MM.1S (cell line): ENCODE measurements at places on chromosomes 11 and 22.
A peak's percentile ranks its signal among the peaks of the same experiment; 100 is the strongest.

GRCh38 chr11:19441752-19442553 is 201.2 kb upstream of the E2F8 start:
- peak; percentile 75 for DNase-seq
- H3K27ac ChIP-seq = peak overlapping the region; percentile 84
- no peak overlapping the region for H3K4me3 ChIP-seq
- no peaks in the 10 kb centered on the region for H3K36me3 ChIP-seq
- peaks cover 77% of the 10 kb centered on the region for H3K4me1 ChIP-seq

DNA sequence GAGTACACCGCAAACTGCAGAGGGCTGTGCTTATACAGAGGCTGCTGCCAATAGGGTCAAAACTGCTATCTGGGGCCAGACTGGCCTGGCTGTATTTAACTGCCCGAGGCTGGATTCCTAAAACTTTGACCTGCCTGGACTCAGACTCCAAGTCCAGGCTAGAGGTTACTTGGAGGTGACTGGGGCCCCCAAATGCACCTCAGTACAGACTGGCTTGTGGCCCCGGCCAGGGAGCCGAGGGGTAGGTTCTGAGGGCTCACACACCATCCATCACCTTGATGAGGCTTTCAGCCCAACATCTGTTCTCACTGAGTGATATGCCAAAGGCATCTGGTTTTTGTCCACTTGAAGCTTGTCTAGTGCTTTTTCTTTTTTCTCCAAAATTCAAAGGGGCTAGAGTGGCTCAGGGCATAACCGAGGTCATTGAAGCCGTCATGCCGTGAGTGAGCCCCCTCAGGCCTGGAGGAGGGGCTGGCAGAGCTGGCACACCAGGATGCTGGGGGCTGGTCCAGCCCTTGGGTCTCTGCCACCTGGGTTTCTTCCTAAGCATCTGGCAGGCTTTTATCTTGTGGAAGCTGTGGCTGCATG is 52.4 kb upstream of the TTLL12 start:
- no peak overlapping the region for H3K27ac ChIP-seq
- H3K27me3 ChIP-seq = no peaks in the 10 kb centered on the region; the same call in 1 of the 2 replicates
- DNase-seq = no peak
- no peaks in the 10 kb centered on the region for H3K36me3 ChIP-seq
- no peak overlapping the region for H3K4me3 ChIP-seq

GRCh38 chr11:2570841-2571597 is 126.2 kb downstream of the KCNQ1 start:
- peaks cover 7% of the 10 kb centered on the region; the same call in 1 of the 2 replicates for H3K4me1 ChIP-seq
- H3K36me3 ChIP-seq = no peaks in the 10 kb centered on the region
- DNase-seq = no peak
- no peak overlapping the region for H3K4me3 ChIP-seq
- H3K27ac ChIP-seq = no peak overlapping the region
- H3K27me3 ChIP-seq = no peaks in the 10 kb centered on the region

DNA sequence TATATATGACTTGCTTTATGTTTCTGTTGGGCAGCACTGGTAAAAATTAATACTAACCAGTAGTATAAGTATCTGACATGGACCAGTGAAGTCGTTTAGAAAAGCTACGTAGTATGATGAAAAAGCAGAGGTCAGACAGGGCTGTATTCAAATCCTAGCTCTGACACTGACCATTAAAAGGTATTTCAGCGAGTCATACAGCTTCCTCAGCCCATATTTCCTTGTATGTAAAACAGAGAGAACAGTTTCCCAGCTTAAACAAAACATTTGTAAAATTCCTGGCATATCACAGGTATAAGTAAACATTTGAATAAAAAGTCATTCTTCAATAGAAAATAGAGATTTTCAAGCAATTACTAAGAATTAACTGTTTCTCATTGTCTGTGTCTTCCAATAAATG is 4.2 kb downstream of the NOX4 start:
- no peak for DNase-seq
- H3K4me1 ChIP-seq = no peaks in the 10 kb centered on the region
- no peak overlapping the region for H3K4me3 ChIP-seq

GRCh38 chr11:118154641-118155040 is 2.0 kb upstream of the SCN4B start:
- H3K36me3 ChIP-seq = no peaks in the 10 kb centered on the region
- H3K27ac ChIP-seq = no peak overlapping the region
- no peaks in the 10 kb centered on the region for H3K4me1 ChIP-seq
- no peak for DNase-seq
- H3K4me3 ChIP-seq = no peak overlapping the region

DNA sequence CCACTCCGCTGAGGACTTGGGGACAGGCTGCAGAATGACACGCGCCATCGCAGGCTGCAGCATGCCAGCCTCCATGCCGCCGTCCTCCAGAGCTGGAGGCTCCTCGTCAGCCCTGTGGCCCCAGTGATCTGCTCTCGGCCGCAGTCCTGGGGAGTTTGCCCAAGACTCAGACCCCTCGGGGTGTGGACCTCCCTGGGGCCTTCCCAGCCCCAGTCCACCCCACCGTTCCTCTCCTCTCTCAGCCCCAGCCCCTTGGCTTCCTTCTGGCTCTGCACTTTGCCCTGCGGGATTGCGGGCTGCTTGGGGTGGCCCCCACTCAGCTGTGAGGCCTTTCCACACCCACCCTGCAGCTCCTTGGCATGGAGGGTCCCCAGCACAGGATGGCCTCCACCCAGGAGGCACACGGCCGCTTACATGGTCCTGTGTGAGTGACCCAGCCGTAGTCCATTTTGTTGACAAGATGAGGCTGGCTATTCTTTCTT is 414.9 kb downstream of the TBC1D22A start:
- H3K27me3 ChIP-seq = no peaks in the 10 kb centered on the region
- DNase-seq = no peak
- H3K36me3 ChIP-seq = no peaks in the 10 kb centered on the region
- no peak overlapping the region for H3K27ac ChIP-seq

DNA sequence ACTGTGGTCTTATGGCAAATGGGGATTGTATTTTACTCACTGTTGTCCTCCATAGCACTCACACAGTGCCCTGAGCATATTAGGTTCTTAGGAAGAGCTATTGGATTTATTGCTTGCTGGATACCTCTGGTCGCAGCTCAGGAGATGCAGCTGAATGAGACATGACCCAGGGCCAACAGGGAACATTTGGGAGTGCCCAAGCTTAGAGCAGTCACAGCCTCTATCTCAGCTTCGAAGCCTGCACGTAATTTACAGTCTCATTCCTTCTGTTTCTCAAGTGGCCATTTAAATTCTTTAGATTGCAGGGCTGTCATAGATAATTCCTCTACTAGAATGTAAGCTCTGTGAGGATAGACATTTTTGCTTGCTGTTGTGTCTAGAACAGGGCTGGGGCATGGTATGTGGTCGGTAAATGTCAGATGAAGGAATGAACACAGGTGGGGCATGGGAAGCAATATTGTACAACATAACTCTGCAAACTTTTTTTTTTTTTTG is 192.8 kb downstream of the GRIK4 start:
- peak overlapping the region; percentile 91 for H3K27ac ChIP-seq
- DNase-seq = no peak
- H3K4me3 ChIP-seq = peak overlapping the region; percentile 31; the same call in 1 of the 2 replicates
- no peaks in the 10 kb centered on the region for H3K36me3 ChIP-seq
- peaks cover 33% of the 10 kb centered on the region for H3K4me1 ChIP-seq

GRCh38 chr22:43427296-43428004 is 15.6 kb downstream of the MPPED1 start:
- peaks cover 96% of the 10 kb centered on the region for H3K27me3 ChIP-seq
- H3K36me3 ChIP-seq = no peaks in the 10 kb centered on the region
- no peak overlapping the region for H3K27ac ChIP-seq
- H3K4me3 ChIP-seq = no peak overlapping the region

GRCh38 chr11:46755962-46756361 is 36.9 kb downstream of the F2 start:
- DNase-seq = no peak
- H3K4me1 ChIP-seq = no peaks in the 10 kb centered on the region
- H3K27me3 ChIP-seq = no peaks in the 10 kb centered on the region
- H3K4me3 ChIP-seq = no peak overlapping the region
- H3K27ac ChIP-seq = no peak overlapping the region

- no peaks in the 10 kb centered on the region for H3K36me3 ChIP-seq
- no peak overlapping the region for H3K4me3 ChIP-seq
- no peaks in the 10 kb centered on the region for H3K27me3 ChIP-seq
- no peak for DNase-seq
These were observed 36.5 kb downstream of the TENM4 start for GRCh38 chr11:79404325-79404724.

GRCh38 chr22:38412435-38413084 is 42.4 kb downstream of the KCNJ4 start:
- H3K4me3 ChIP-seq = peak overlapping the region; percentile 44
- 0 out of 2 replicates have a peak, but pooled peaks cover 4% of the 10 kb centered on the region for H3K4me1 ChIP-seq
- H3K36me3 ChIP-seq = no peaks in the 10 kb centered on the region
- no peak overlapping the region for H3K27ac ChIP-seq
- H3K27me3 ChIP-seq = no peaks in the 10 kb centered on the region

GRCh38 chr22:50256258-50256862 is 5.1 kb downstream of the MAPK12 start:
- no peaks in the 10 kb centered on the region for H3K27me3 ChIP-seq
- no peaks in the 10 kb centered on the region for H3K36me3 ChIP-seq
- no peak overlapping the region for H3K4me3 ChIP-seq
- no peaks in the 10 kb centered on the region for H3K4me1 ChIP-seq

GRCh38 chr11:78060533-78060932 is 3.1 kb upstream of the THRSP start:
- no peak overlapping the region for H3K27ac ChIP-seq
- H3K4me3 ChIP-seq = no peak overlapping the region
- no peaks in the 10 kb centered on the region for H3K36me3 ChIP-seq
- DNase-seq = no peak
- H3K27me3 ChIP-seq = no peaks in the 10 kb centered on the region
- peaks cover 6% of the 10 kb centered on the region for H3K4me1 ChIP-seq

- no peaks in the 10 kb centered on the region for H3K36me3 ChIP-seq
- peaks cover 10% of the 10 kb centered on the region for H3K4me1 ChIP-seq
- H3K27ac ChIP-seq = no peak overlapping the region
- H3K4me3 ChIP-seq = no peak overlapping the region
- no peaks in the 10 kb centered on the region for H3K27me3 ChIP-seq
These were observed 32.5 kb downstream of the CYB5R2 start for GRCh38 chr11:7640816-7641215.

DNA sequence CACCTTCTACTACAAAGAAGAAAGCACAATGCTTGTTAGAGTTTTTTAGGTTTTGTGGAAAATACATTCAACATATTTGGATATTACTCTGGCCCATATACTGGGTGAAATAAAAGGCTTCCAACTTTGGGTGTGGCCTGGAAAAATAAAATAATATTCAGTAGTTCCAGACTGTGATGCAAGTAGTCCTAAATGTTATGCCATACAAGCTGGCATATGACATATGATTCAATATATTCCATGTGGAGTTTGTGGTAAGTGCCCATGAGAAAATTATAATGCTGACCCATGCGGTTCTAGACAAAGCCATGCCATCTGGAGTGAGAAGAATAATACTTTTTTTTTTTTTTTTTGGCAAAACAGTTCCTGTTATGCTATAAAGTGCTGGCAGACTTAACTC is 683.3 kb downstream of the LUZP2 start:
- H3K36me3 ChIP-seq = no peaks in the 10 kb centered on the region
- no peak for DNase-seq
- H3K27me3 ChIP-seq = no peaks in the 10 kb centered on the region
- no peak overlapping the region for H3K4me3 ChIP-seq
- no peak overlapping the region for H3K27ac ChIP-seq

DNA sequence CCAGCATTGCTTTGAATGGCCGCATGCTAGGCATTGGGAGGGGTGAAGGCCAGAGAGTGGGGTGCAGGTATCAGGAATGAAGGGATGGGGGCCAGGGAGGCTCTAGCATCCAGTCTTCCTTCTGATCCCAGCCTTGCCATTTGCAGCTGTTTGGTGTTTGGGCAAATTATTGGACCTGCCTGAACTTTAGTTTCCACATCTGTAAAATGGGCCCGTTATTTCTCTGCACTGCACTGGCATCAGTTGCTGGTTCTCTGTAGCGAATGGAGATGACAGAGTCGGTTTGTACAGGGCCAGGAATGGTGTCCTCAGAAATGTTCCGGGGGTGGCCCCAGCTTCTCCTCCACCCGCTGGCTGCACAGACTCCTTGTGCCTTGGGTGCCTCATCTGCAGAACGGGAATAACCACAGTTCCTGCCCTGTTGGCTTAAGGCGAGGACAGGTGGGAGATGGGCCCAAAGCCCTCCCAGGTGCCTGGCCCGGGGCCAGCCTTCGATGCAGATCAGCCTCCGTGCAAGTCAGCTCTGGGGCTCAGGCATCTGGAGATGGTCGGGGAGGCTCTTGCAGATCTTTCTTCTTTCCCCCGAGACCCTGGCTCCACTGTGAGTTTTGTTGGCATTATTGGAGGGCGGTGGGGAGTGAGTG is 51.4 kb upstream of the SMIM38 start:
- no peak overlapping the region for H3K4me3 ChIP-seq
- DNase-seq = no peak
- H3K27ac ChIP-seq = no peak overlapping the region
- H3K36me3 ChIP-seq = no peaks in the 10 kb centered on the region

DNA sequence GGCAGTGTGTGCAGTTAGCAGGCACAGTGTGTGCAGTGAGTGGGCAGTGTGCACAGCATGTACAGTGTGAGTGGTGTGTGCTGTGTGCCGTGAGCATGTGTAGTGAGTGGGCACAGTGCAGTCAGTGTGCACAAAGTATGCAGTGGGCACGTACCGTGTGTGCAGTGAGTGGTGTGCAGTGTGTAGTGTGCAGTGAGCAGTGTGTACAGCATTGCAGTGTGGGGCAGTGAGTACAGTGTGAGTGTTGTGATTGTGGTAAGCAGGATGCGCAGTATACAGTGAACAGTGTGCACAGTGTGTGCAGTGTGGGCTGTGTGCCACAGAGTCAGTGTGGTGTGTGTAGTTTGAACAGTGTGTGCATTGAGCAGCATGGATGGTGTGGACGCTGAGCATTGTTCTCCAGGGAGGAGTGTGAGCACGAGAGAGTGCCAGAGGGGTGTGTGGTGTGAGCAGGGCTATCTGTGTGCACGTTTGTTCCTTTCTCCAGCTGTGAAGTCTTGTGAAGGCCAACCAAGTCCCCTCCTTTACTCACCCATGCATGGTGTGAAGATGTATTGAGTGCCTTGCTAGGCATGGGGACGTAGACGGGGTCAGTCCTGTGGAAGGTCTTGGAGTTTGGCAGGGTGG is 3.0 kb downstream of the SHANK3 start:
- DNase-seq = no peak
- H3K27ac ChIP-seq = no peak overlapping the region
- H3K36me3 ChIP-seq = no peaks in the 10 kb centered on the region
- no peaks in the 10 kb centered on the region for H3K4me1 ChIP-seq
- H3K27me3 ChIP-seq = peaks cover 66% of the 10 kb centered on the region

- H3K36me3 ChIP-seq = 0 out of 2 replicates have a peak, but pooled peaks cover 2% of the 10 kb centered on the region
- DNase-seq = no peak
- no peaks in the 10 kb centered on the region for H3K27me3 ChIP-seq
- peaks cover 17% of the 10 kb centered on the region for H3K4me1 ChIP-seq
- H3K4me3 ChIP-seq = no peak overlapping the region
- no peak overlapping the region for H3K27ac ChIP-seq
These were observed 167.3 kb downstream of the UVRAG start for GRCh38 chr11:75982309-75982708.

GRCh38 chr11:69400771-69401590 is 80.5 kb upstream of the LINC01488 start:
- H3K27ac ChIP-seq = no peak overlapping the region
- DNase-seq = no peak
